ENCODE measurements at places on chromosomes 12 and 14.

GRCh38 chr12:1830981-1831963 is 10.9 kb downstream of the LRTM2 start:
- no peak for DNase-seq

- DNase-seq: no peak
Measured at GRCh38 chr12:89334548-89335169, 17.6 kb downstream of the DUSP6 start.

GRCh38 chr14:33280646-33281045 is 342.0 kb downstream of the NPAS3 start:
- DNase-seq: no peak

DNA sequence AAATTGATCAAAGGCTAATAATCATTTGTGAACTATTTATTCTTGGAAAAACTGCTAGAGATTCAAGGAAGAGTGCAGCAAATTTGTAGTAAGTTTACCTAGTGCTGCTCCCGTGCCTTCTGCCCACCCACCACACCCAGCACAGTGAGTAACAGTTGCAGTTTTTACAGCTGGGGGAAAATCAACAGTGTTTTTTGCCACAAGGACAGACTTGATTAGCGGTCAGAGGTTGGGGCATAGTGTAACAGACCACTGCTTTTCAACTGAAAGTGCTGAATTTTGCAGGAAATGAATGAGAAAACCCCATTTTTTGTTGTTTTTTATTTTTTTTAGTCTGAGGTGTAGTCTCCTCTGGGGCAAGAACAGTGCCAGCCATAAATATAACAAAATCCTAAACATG is 7.5 kb upstream of the KLRK1 start:
- DNase-seq: no peak

DNA sequence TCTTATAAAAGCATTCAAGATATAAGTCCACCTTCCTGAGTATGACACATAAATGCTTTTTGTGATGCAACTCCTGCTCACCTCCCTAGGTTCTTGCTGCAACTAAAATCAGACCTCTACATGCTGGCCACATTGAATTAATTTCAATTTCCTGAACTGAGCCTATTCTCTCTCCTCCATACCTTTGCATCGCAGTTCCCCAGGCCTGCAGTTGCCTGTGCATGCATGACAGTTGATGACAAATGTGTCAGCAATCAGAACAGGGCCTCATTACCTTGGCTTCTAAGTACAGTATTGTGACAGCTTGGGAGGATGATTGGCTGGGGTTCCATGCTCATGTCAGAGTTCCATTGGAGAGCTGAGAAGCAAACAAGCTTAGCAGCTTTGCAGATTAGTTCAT is 3.9 kb upstream of the TM7SF3 start:
- DNase-seq: no peak

- DNase-seq: no peak
Measured at GRCh38 chr12:53806721-53807120, 54.9 kb upstream of the CISTR start.

DNA sequence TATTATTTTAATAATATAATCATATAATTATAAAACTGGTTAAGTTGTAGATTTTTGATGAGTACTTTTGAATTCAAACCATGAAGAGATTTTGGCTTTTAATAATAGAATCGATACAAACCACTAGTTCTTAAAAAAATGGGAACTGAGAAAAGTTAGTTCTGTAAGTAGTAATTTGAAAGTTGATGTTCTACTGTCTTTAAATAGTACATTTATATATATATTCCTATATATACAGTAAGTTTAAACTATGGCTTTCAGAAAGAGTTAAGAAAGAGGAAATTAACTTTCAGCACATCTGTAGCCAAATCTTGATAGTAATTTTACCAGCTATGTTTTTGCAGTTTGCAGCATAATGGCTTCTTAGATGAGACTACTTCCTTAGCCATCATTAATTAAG is 7.8 kb downstream of the LRRK2 start:
- no peak for DNase-seq

Data from NCI-H1436 (cell line).